ENCODE measurements at places on chromosomes 2 and 18.

DNA sequence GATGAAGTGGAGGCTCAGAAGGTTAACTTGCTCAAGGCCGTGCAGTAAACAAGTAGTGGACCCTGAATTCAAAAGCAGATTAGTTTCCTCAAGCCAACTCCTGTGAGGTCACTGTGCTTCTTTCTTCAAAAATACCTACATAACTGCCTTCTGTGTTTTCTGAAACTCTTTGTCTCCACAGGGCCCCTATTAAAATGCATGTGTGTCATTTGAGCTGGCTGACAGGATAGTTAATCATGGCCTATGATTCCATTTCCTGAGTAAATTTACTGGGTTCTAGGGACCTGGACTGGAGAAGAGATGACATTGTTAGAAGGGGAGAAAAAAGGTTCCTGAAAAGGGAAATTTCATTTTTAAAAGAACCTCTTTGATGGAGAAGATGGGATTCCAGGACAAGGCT lies 12.9 kb upstream of the DTNA start:
- no peak for DNase-seq

DNA sequence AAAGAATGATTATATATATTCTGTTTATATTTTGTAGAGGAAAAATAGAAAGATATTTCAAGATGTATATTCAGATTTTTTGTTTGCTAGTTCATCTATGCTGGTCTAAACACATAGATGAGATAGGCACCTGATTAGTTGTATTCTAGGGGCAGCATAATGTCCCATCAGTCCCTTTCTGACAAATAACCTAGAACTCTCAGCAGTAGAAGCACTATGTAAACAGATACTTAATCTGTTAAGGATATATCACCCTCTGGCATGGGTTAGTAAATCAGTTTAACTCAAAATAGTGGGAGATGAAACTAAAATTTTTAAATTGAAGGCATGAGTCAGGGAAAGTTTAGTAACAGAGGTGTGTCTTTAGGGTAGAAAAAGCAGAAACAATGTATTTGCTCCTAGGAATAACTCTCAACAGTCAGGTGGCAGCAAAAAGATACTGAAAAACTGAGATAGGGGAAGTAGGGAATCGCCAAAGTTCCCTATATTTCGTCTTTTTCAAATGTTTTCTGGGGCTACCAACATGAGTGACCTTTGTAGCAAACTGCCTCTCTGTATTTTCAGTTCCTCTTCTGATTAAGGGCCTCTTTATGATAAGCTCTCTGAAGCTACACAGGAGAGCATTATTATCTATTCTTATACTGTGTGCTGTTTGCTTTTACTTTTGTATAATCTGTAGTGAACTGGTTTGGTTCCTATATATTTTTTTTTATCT lies 5.7 kb downstream of the PPP1R1C start:
- DNase-seq: no peak

DNA sequence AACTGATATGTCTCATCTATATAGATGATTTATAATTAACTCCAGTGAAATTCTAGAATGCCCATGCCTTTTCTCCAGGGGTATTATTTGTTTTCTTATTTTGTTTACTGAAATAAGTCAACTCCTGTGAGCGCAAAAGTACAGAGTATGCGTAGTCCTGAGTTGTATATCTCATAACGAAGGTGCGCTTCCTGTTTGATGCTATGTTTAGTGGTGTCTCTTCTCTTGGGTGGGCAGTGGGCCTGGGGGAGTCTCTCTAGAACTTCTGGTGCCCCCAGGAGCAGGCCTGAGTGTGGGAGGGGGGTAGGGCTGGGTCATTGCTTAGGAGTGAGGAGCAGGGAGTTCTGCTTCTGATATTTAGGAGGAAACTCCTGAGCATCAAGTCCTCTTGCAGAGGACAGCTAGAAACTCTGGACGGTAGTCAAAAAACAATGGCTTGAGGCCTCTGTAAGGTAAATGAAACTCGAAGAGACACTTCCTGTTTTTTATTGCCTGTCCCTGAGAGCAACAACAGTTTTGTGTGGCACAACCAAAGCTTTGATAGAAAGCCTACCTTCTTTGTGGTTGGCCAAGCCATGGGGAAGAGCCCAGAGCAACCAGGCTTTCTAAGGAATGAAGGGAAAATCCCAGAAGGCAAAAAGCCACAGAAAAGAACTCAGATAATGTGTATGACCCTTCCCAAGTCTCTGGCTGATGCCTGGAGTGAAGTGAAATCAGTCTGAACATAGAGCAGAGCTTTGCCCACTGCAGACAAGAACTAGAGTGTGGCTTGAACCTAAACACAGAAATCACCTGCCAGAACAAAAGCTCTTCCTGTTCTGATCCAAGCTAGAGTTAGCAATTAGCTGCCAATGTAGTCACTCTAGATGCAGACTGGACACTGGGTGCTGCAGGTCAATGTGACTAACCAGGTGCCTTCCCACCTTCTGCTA lies 8.5 kb upstream of the SP140L start:
- DNase-seq: no peak

DNA sequence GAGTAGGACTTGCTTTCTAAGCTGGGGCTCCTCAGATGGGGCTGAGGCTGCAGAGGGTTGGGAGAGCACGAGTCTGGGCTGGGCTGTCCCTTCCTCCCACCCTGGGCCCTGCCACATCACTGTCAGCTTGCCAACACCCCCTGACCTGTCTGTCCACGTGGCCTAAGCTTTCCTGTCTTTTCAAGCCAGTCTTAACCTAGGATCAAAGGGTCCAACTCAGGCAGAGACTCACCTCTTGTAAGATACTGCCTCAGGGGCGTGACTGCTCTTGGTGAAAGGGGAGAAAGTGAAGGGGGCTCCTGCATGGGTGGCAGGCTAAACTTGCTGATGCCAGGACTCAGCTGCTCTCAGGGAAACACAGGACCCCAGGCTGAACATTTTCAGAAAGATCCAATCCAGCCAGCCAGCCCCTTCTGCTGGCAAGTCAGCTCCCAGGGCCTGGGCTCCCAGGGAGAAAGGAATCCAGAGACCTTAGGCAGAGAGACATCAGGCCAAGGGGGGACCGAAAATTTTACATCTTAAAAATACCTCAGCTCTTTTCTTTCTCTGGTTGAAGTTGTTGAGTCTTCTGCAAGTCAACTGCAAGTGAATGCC lies 144.2 kb upstream of the ID2 start:
- no peak for DNase-seq

DNA sequence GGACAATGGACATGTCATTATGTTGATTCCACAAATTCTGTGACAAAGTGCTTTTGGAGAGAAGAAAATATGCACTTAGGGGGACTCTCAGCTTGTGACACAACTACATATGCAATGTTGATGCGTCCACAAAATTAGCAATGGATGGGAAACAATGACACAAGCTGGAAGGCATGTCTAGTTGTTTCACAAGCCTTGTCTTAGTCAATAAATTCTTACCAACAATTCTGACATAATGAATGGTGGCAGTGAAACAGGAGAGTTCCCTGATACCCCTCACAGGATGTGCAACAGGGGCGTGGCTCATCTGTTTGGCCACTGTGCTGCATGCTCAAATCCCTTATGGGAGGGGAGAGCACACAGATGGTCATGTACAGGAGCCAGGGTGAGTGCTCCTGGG lies 347.2 kb upstream of the DLGAP1 start:
- DNase-seq: no peak

DNA sequence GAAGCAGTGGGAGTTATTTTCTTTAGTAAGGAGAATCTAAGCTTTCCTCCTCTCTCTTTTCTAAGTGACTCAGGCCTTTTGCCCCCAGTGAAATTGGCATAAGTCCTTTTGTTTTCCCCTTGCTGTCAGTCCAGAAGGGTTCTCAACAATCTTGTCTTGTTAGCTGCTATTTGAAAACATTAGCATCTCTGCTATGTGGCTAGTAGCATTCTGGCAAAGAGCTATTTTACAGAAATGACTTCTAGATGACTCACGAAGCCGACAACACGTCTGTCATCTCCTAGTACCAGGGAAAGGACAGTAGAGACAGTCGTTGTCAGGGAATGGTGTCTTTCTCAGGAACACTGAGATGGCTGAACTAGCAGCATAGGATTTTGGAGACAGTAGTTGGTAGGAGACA lies 14.7 kb downstream of the SMARCAL1 start:
- no peak for DNase-seq

- DNase-seq: no peak
Measured at GRCh38 chr18:9474108-9474982, 968 bp upstream of the RALBP1 start.

- no peak for DNase-seq
Measured at GRCh38 chr2:100645695-100646429, 83.1 kb downstream of the PDCL3 start.

GRCh38 chr2:114729026-114729425 lies 286.6 kb downstream of the DPP10 start:
- DNase-seq: no peak

GRCh38 chr2:241105641-241106040 lies 3.6 kb upstream of the MTERF4 start:
- no peak for DNase-seq

DNA sequence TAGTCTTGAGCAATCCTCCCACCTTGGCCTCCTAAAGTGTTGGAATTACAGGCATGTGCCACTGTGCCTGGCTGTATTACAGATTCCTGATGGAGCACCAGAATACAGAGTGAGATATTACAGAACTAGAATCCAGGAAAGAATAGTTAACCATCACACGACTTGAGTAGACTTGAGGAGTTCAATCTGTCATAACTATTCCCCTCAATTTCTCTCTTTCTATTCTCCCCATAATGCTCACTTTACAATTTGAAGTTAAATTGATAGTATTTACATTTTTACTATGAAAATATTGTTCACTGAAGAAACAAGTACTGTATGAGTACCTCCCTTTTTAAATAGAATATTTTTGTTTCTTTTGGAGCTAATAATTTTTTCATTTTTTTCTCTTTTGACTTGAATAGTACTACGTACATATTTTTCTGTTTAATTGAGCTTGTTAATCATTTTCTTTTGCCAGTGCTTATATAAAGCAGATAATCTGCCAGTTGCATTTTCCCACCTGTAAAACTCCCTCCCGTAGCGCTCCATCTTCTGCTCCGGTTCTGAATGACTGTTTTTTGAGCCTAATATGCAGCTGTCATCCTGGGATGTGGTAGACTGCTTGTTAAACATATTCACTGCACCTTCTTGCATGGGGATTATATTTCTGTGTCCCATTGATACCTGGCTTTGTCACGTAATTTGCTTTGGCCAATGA lies 105.5 kb downstream of the MYCN start:
- DNase-seq: no peak

- no peak for DNase-seq
Measured at GRCh38 chr18:11984091-11984490, 2.8 kb downstream of the IMPA2 start.

Measured in left ventricle myocardium inferior (tissue), 1 donor.